Stimulated activated CD4-positive, alpha-beta T cell treated with anti-CD3 and anti-CD28 coated beads, Interleukin-1b, Interleukin-23, amount 100 ng/mL, for 24 hours (primary cell): ENCODE measurements at places on chromosomes 16 and 17.

GRCh38 chr16:30063278-30063892 is 2.2 kb upstream of the ALDOA start:
- no peak for DNase-seq

DNA sequence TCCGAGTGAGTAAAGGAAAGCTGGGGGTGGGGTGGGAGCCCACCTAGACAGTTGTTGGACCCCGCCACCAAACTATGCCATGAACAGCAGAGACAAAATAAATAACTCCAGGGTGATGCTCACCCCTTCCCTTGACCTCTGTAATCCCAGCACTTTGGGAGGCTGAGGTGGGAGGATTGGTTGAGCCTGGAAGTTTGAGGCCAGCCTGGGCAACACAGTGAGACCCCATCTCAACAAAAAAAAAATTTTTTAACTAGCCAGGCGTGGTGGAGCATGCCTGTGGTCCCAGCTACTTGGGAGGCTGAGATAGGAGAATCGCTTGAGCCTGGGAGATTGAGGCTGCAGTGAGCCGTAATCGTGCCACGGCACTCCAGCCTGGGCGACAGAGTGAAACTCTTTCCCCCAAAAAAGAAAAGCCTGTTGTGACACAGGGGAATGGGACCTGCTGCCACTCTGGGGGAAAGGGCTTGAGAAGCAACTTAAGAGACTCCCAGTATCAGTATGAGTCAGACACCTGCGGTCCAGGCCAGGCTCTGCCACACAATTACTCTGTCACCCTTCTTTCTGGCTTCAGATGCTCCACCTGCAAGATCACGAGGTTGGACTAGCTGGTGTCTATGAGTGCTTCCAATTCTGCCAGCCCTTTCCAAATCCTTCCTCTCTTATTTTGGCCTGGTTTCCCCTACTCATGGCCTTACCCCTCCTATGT is 5.0 kb downstream of the SGCA start:
- DNase-seq: no peak

GRCh38 chr17:74089869-74090464 is 113.5 kb upstream of the RPL38 start:
- peak; percentile 36 for DNase-seq

DNA sequence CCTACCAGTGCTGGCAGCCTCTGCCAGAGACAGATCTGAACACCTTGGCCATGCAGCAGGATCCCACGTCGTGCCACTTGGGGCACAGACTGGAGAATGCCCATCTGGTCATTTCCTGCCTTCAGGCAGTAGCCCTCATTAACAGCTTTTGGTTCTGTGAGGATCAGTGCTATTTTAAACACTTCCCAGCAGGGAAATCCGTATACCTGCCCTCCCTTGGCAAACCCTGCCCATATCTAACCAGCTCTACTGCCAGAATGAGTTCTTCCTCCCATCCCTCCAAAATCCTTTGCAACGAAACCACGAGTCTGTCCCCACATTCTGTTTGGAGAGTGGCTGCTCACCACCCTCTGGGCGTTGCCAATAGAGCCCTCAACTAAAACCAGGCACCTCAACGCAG is 245.7 kb downstream of the ENGASE start:
- DNase-seq: no peak
